Central memory CD8-positive, alpha-beta T cell (primary cell): ENCODE measurements at places on chromosomes 2 and 18.

GRCh38 chr18:2970772-2971659, 41.9 kb downstream of the LPIN2 start:
- H3K36me3 ChIP-seq: peaks cover 26% of the 10 kb centered on the region
- no peak for DNase-seq
- peak overlapping the region; percentile 97 for H3K27ac ChIP-seq

GRCh38 chr2:45651415-45652089, at the start of gene PRKCE:
Gene PRKCE (plus strand): TSS chr2:45651675.
- no peak for DNase-seq
- H3K27me3 ChIP-seq: no peaks in the 10 kb centered on the region
- peak within 1 kb of the TSS; percentile 89 for H3K4me3 ChIP-seq
- H3K27ac ChIP-seq: peak within 1 kb of the TSS; percentile 87
- H3K36me3 ChIP-seq: peaks cover 21% of the 10 kb centered on the region

GRCh38 chr2:116747103-116747502, 1067.4 kb upstream of the DDX18 start:
- H3K36me3 ChIP-seq: no peaks in the 10 kb centered on the region
- H3K27ac ChIP-seq: no peak overlapping the region
- no peaks in the 10 kb centered on the region for H3K4me1 ChIP-seq
- no peaks in the 10 kb centered on the region for H3K27me3 ChIP-seq
- no peak for DNase-seq

DNA sequence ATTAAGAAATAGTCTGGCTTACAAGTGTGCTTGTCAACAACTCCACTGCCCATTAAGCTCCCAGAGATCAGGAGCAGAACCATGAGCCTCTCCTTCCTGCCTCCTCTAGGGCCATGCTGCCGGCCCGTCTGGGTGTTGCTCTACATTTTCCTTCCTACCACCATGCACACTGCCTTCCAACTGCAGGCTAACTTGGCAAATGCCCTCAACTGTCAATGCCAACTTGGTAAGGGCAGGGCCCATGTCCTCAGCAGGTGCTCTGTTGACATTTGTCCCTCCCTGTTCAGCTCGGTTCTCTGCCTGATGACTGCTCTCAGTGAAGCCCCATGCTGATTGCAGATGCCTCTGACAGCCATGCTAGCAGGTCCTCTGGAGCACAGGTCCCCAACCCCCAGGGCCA, 345.2 kb downstream of the ALK start:
- peaks cover 73% of the 10 kb centered on the region for H3K27me3 ChIP-seq
- DNase-seq: no peak
- H3K36me3 ChIP-seq: no peaks in the 10 kb centered on the region
- no peak overlapping the region for H3K27ac ChIP-seq

DNA sequence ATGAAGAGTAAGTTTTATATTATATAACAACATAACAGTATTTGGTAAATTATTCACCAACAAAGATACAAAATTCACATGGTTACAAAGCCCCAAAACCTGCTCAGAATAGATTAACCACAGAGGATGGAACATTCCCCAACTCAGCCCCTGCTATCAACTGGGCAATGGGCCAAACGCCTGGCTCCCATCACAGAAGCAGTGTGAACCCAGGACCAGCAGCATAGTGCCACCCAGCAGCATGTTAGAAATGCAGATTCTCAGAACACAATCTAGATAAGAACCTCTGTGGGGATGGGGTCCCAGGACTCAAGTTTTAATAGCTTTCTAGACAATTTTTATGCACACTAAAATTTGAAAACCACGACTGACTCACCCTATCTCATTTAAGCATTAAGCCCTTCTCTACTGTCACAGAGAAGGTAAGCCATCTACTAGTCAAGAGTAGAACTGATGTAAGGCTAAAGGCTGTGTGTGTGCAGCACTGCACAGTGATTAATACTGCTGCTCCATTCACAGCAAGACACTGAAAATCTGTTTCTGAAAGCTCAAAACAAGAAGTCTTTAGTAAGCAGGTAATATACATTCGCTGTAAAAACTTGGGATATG, 15.2 kb downstream of the AFG3L2 start:
- no peak overlapping the region for H3K4me3 ChIP-seq
- peaks cover 56% of the 10 kb centered on the region for H3K36me3 ChIP-seq
- DNase-seq: no peak
- H3K27ac ChIP-seq: no peak overlapping the region
- H3K4me1 ChIP-seq: no peaks in the 10 kb centered on the region

- no peaks in the 10 kb centered on the region for H3K4me1 ChIP-seq
- no peaks in the 10 kb centered on the region for H3K36me3 ChIP-seq
- no peaks in the 10 kb centered on the region for H3K27me3 ChIP-seq
- H3K27ac ChIP-seq: no peak overlapping the region
- H3K4me3 ChIP-seq: no peak overlapping the region
- no peak for DNase-seq
Measured at GRCh38 chr2:179275253-179276012, 10.8 kb upstream of the SESTD1 start.

DNA sequence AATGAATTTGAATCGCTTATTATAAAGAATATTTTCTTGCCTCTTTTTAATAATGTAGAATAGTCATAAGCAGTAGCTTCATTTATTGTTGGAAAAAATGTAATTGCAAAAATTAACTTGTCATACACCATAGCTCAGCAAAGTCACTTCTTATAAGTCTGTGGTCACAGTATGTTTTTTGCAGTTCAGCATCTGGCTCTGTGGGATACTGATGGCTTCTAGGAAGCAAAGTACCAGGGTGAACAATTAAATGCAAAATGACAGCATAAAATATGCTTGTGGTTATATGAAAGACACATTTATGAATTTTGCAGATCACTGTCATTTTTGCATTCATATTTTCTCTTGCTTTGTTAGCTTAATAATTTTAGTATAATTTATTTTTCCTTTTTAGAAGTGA, 116.5 kb downstream of the ZNF407 start:
- peaks cover 1% of the 10 kb centered on the region for H3K36me3 ChIP-seq
- H3K27ac ChIP-seq: no peak overlapping the region
- no peaks in the 10 kb centered on the region for H3K27me3 ChIP-seq

GRCh38 chr2:239855863-239856587, 169.1 kb downstream of the NDUFA10 start:
- H3K4me1 ChIP-seq: peaks cover 5% of the 10 kb centered on the region
- H3K27ac ChIP-seq: no peak overlapping the region
- peaks cover 67% of the 10 kb centered on the region for H3K27me3 ChIP-seq
- no peaks in the 10 kb centered on the region for H3K36me3 ChIP-seq
- no peak overlapping the region for H3K4me3 ChIP-seq
- no peak for DNase-seq

DNA sequence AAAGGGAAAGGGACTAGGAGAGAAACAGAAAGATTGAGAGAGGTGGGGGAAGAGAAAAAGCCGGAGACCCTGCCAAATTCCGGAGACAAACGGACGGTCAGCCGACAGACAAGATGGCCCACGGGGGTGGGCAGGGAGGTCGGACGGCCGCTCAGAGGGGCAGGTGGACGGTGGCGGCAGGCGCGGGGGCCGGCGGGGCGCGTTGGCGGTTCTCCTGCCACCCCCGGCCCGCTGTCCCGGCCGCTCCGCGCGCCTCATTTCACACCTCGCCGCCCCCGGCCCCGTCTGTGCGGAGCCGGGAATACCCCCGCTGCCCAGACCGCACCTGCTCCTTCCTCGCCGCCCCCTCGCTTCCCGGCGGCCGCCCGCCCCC, 935 bp downstream of the SLC30A3 start:
- H3K4me3 ChIP-seq: peak overlapping the region; percentile 50
- H3K36me3 ChIP-seq: no peaks in the 10 kb centered on the region
- no peak overlapping the region for H3K27ac ChIP-seq
- H3K27me3 ChIP-seq: peaks cover 71% of the 10 kb centered on the region
- peaks cover 26% of the 10 kb centered on the region for H3K4me1 ChIP-seq

DNA sequence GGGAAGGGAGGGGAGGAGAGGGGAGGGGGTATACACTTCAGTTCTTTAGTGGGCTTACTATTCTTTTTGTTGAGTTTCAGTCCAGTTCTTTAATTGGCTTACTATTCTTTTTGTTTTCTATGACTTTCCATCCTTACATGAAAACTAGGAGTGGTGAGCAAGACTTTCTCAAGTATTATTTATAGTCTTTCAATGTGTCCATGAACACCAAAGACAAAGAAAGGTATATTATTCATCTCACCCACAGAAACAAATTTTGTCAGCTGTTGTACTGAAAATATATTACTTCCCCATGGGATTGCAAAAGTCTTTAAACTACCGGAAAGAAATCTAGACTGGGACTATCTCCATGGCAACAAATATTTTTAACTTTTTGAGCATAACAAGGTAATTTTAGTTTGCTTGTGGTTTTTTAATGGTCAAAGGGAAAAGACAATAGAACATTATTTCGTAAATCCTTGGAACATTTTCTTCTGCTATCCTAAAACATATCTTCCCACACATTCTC, 17.6 kb downstream of the ADAM17 start:
- H3K36me3 ChIP-seq: peaks cover 22% of the 10 kb centered on the region
- H3K27me3 ChIP-seq: no peaks in the 10 kb centered on the region
- DNase-seq: no peak
- no peaks in the 10 kb centered on the region for H3K4me1 ChIP-seq
- no peak overlapping the region for H3K27ac ChIP-seq
